ENCODE measurements at places on chromosomes 2 and 18. TPM values are rescaled to one million over a fixed set of nuclear protein-coding genes. Genes with fewer than 3 reads are reported as not detected.

The CCDC74A gene
- 11.9 TPM for total RNA-seq

The ZBTB7C gene
- total RNA-seq: not detected

The LIPG gene
- 29.7 TPM for total RNA-seq

The ROCK2 gene
- total RNA-seq: 50.9 TPM

The CDH20 gene
- under 0.01 TPM for total RNA-seq

The LDLRAD4 gene
- 0.22 TPM for total RNA-seq

The RRM2 gene
- 76.0 TPM for total RNA-seq

The FHOD3 gene
- total RNA-seq: 19.7 TPM

The CD8B2 gene
- total RNA-seq: not detected

The ACMSD gene
- total RNA-seq: not detected

The MAB21L4 gene
- total RNA-seq: under 0.01 TPM

The GPBAR1 gene
- 0.12 TPM for total RNA-seq

The OSBPL6 gene
- total RNA-seq: 3.6 TPM

The RNF125 gene
- total RNA-seq: 0.50 TPM

The SERPINB3 gene
- total RNA-seq: not detected

The PUM2 gene
- total RNA-seq: 56.6 TPM

The NYAP2 gene
- not detected for total RNA-seq

The CNDP1 gene
- total RNA-seq: not detected

The HOXD9 gene
- 0.75 TPM for total RNA-seq
